Cerebellar nuclear complex (tissue), 1 donor: ENCODE measurements at places on chromosomes 3 and 15.

- DNase-seq: no peak
Measured at GRCh38 chr3:195169011-195169649, 101.8 kb downstream of the XXYLT1 start.

GRCh38 chr3:121418182-121418581 lies 127.6 kb downstream of the POLQ start:
- no peak for DNase-seq

GRCh38 chr15:31341496-31342195 lies 15.0 kb downstream of the KLF13 start:
- DNase-seq: no peak

- DNase-seq: no peak
Measured at GRCh38 chr3:155594526-155595187, 150.2 kb downstream of the PLCH1 start.

GRCh38 chr15:69590932-69591524 lies 138.4 kb downstream of the RPLP1 start:
- DNase-seq: no peak

DNA sequence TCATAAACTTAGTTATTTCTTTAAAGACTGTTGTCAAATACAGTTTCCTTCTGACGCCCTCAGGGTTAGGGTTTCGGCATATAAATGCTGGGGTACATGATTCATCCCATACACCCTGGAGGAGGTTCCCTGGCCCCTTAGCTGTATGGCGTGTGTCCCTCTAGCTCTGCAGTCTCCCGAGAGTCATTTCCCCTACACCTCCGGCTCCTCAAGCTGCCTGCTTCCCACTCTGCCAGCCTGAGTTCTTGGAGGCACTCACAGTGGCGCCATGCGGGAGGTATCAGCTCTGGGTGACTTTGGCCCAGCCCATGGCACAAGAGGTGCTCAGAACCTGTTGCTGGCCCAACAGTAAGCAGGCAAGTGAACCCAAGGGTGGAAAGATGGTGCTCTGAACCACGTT lies 70.2 kb upstream of the TRPM1 start:
- DNase-seq: no peak

GRCh38 chr3:12464181-12464580 lies 20.1 kb upstream of the TSEN2 start:
- DNase-seq: no peak

- DNase-seq: no peak
Measured at GRCh38 chr3:45426161-45426560, 37.8 kb downstream of the LARS2 start.

- DNase-seq: no peak
Measured at GRCh38 chr3:32869513-32870047, 51.8 kb downstream of the TRIM71 start.
